MM.1S (cell line): ENCODE measurements at places on chromosomes 2 and 18.

- DNase-seq: no peak
Measured at GRCh38 chr2:182852090-182852489, 14.3 kb downstream of the FRZB start.

- no peak for DNase-seq
Measured at GRCh38 chr18:49756671-49757362, 56.5 kb downstream of the ACAA2 start.

DNA sequence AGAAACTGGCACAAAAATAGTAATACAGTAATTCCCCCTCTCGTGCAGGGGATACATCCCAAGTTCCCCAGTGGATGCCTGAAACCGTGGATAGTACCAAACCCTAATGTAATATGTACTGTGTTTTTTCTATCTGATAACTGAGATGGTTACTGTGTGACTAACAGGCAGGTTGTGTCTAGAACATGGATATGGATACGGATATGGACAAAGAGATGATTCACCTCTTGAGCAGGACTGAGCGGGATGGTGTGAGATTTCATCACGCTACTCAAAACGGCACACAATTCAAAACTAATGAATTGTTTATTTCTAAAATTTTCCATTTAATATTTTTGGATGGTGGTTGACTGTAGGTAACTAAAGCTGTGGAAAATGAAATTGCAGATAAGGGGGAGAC lies 3.4 kb downstream of the MBD1 start:
- no peak for DNase-seq

GRCh38 chr18:50826027-50826426 lies 6.2 kb upstream of the MRO start:
- no peak for DNase-seq

GRCh38 chr2:212145121-212145520 lies 393.5 kb downstream of the ERBB4 start:
- DNase-seq: no peak

- DNase-seq: no peak
Measured at GRCh38 chr2:236747426-236747825, 177.8 kb downstream of the ACKR3 start.

DNA sequence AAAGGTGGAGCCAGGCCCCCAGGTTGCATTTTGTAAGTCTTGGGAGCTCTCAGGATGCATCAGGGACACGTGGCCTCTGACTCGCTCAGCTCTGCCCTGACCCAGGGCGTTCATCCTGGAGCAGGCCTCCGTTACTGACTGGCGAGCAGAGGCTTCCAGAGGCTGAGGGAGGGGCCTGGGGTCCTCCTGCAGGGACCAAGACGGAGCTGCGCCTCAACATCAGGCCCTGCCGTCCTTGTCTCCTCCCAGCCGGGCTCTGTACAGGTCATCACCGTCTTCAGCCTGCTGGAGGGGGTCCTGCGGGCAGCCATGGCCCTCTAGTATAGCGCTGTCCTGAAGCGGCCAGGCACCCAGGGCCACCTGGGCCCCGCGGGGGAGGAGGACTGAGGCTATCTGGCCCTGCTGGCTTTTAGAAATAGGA lies 10.2 kb upstream of the ALPP start:
- DNase-seq: no peak
